ENCODE measurements at places on chromosomes 1 and 21. TPM values are rescaled to one million over a fixed set of nuclear protein-coding genes. Genes with fewer than 3 reads are reported as not detected.

Gene HDGF
- total RNA-seq: 131 TPM

Gene KCNE2
- total RNA-seq: 0.22 TPM

Gene LCE6A
- total RNA-seq: not detected

Gene RPE65
- 0.13 TPM for total RNA-seq

Gene WNT9A
- 6.5 TPM for total RNA-seq

GRCh38 chr1:54593571-54594160 lies 29.7 kb downstream of the FAM151A start:
- no peak for DNase-seq

DNA sequence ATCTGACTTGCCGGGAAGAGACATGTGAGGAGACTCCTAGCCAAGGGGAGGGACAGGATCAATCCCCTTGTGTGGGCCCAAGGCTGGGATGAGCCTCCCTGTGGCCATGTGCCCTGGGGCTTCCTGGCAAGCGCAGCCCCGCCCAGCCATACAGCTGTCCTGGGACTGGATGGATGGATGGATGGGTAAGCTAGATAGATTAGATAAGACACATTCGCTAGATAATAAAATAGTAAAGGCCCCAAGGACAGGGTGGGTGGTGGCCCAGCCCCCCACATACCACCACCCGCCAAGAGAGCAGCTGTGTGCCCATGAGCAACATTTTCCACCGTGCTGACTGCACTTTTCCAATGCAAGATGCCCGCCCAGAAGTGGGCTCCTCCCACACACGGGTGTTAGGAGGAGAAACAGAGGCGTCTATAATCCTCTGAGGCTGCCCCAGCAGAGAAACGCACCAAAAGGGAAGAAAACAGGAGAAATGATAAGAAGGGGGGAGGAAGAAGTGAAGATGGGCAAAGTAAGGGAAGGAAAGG lies 25.1 kb downstream of the ZBTB17 start:
- no peak for DNase-seq

DNA sequence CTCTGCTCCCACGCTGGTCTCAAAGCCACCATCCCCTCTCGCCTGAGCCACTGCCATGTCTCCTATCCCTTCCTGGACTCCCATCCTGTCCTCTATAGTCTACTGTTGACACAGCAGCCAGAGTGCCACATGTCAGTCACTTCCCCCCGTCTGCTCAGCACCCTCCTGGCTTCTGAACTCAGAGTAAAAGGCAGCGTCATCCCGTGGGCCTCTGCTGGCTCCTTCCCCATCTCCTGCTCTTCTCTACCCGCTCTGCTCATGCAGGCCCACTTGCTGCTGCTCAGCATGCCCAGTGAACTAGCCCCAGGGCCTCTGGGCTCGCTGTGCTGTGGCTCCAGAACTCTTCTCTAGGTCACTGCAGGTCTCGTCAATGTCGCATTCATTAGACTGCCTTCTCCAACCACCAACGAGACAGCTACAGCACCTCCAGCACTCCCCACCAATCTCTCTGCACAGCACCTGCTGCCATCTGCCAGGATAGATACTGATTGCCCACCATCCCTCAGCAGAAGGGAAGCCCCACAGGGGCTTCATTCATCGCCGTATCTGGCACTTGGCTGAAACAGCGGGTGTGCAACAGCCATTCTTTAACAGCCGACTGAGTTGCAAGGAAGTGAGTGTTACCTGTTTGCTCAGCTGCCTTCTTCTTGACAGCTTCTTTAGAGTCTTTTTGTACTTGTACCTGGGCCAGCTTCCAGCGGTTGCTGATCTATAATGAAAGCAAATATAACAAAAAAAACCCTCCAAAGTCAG lies 11.8 kb upstream of the SRM start:
- DNase-seq: no peak

GRCh38 chr21:33025489-33026442 lies at the start of gene OLIG2:
Gene OLIG2, plus strand, starts transcription at chr21:33025935. Its CDS starts 928 bp downstream, at chr21:33026863.
- DNase-seq: no peak

GRCh38 chr1:94676686-94677085 lies 135.1 kb upstream of the F3 start:
- DNase-seq: no peak

GRCh38 chr1:1510912-1511532 lies 940 bp upstream of the ATAD3A start:
- no peak for DNase-seq

- DNase-seq: no peak
These were observed 343.6 kb downstream of the PTPRU start for GRCh38 chr1:29579821-29580425.

DNA sequence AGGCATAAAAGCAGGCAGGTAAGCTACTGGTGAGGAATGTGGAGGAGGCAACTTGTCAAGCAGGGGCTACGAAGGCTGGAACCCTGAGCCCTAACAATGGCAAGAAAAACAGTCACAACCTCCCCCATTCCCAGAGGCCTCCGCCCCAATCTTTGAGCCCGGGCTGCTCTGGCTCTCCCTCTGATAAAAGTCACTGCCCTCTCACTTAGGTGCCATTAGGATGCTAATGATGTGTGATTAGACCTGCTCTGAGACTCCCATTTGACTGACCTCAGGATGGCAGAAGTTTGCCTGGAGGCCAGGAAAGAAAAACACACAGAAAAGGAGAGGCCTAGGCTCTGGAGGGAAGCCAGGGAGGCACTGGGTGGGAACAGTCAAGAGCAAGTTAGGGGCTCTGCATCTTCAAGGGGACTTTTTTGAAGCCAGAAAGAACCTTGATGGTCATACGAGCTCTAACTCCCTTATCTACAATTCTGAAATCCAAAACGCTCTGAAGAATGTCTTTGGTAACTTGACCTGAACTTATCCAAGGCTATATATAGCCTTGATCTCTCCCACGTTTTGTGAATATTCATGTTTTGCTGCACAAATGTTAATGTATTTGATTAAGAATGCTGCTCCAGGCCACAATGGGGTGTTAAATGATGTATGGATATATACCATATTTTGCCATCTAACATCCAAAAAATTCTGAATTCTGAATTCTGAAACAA lies 98.9 kb downstream of the TRABD2B start:
- DNase-seq: no peak

- DNase-seq: no peak
These were observed 146.1 kb upstream of the VANGL1 start for GRCh38 chr1:115495625-115496024.

GRCh38 chr1:64686828-64687724 lies 57.8 kb upstream of the RAVER2 start:
- no peak for DNase-seq

All from cardiac septum (tissue), 1 donor.